ENCODE measurements at places on chromosomes 11 and 22.

- no peak for DNase-seq
These were observed 48.1 kb upstream of the EIF3D start for GRCh38 chr22:36577019-36577418.

GRCh38 chr11:92697461-92698312 lies 271.8 kb upstream of the MTNR1B start:
- DNase-seq: no peak

- no peak for DNase-seq
These were observed 16.4 kb upstream of the SLC25A1 start for GRCh38 chr22:19194766-19195536.

GRCh38 chr11:9643751-9644150 lies 20.1 kb upstream of the SWAP70 start:
- no peak for DNase-seq

DNA sequence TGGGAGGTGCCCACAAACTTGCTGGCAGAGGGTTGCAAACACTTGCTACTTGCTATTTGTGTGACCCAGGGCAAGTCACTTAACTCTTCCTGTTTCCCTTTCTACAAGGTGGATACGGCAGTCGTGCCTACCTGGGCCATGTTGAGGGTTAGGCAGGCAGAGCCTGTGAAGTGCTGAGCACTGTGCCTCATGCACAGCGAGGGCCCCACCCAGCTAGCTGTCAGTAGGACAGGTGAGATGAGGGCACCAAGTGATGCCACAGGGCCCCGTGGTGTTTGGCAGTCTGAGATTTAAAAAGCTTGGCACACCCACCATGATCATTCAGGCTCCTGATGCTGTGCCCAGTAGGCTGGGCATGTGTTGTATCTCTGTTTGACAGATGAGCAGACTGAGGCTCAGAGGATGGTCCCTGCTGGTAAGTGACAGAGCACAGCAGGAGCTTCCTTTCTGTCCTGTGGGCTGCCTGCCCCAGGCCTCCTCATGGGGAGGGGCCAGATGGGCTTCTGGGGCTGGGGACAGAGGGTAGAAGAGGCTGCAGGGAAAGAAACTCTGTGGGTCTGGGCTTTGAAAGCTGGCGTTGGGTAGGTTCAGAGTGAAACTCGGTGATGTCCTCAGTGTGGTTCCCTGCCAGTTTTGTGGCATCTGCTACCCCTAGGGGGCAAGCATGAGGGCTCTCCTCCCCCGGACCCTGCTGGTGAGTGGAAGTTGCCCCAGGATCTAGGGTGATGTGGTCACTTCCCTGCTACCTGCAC lies 59.3 kb downstream of the TSPAN18 start:
- no peak for DNase-seq

DNA sequence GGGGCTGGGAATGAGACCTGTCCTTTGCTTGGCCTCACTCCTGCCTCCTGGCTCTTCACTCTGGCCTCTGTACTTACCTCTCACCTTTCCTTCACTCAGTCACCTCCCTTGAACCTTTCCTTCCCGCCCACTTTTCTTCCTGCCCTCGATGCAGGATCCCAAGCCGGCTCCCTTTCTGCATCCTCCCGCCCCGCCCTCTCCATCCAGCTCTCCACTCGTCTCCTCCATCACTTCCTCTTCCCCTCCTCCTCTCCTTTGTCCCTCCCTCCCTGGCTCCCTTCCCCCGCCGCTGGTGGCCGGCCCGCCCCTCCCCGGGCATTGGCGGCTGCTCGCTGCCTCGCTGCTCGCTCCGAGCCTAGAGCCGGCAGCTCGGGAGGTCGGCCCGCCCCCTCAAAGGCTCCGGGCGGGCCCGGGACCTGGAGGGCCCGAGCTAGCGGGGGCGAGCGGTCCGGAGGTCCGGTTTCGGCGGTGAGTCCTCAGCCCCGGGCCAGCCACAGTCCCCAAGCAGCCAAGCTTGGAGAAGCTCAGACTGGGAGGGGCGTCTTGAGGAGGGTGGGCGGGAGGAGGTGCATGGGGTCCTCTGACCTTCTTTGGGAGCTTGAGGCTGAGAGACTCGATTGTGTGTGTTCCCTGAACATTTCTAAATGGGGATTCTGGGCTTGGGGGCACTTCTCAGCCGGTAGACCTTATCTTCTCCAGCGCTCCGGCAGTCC lies 13.8 kb downstream of the PHLDB1 start:
- DNase-seq: peak; percentile 72

- peak; percentile 57 for DNase-seq
These were observed 197.2 kb upstream of the ANO3 start for GRCh38 chr11:26134481-26135355.

DNA sequence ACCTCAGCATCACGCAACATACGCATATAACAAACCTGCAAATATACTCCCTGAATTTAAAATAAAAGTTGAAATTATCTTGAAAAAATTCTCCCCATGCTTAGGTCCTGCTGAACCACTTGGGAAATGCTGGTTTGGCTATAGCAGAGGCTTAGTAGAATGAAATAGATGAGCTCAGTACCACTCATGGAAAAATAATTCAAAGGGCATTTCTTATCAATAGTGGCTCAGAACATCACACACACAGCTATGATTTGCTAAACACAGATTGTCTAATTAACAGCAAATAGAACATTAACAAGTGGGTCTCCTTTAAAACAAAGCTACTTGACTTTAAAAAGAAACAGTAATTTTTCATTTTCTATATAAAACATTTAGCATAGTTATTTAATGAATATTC lies 21.5 kb downstream of the ELMOD1 start:
- DNase-seq: no peak

DNA sequence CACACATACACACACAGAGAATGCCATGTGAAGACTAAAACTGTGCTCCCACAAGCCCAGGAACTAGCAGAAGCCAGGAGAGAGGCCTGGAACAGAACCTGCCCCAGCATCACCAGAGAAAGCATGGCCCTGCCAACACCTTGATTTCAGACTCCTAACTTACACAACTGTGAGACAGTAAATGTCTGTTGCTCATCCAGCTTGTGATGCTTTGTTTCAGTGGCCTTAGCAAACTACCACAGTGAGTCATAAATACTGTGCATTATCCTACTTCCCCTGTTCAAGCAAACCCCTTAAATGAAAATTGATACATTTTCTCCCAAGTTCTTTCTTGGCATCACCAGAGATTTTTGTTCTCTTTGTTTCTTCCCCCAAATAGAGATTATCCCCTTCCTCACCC lies 1539.4 kb upstream of the TENM4 start:
- no peak for DNase-seq

Data from foreskin melanocyte (primary cell).